ENCODE measurements at places on chromosomes 4 and X.

DNA sequence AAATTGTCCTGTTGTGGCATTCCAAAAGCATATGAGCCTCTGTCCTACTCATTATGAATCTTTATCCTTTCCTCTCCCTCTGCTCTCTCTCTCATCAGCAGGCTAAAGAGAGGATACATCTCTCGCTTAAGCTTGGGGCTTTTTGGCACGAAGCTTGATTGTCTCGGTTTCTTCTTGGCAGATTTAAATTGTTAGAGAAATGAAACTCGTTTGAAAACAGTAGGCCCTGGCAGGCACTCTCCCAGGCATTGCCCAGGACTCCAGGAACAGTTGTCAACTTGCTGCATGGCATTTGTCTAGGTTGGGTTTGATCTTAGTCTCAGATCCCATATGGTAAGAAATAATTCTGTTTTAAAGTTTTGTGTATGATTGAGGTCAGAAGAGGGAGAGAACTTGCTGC, 35.5 kb downstream of the NAA11 start:
- H3K36me3 ChIP-seq, result no peaks in the 10 kb centered on the region
- H3K4me3 ChIP-seq, result no peak overlapping the region
- no peaks in the 10 kb centered on the region for H3K27me3 ChIP-seq
- H3K4me1 ChIP-seq, result no peaks in the 10 kb centered on the region

GRCh38 chr4:89586318-89586717, 250.6 kb downstream of the SNCA start:
- no peak for DNase-seq
- no peaks in the 10 kb centered on the region for H3K36me3 ChIP-seq
- no peak overlapping the region for H3K27ac ChIP-seq
- H3K27me3 ChIP-seq, result no peaks in the 10 kb centered on the region
- H3K4me3 ChIP-seq, result no peak overlapping the region

DNA sequence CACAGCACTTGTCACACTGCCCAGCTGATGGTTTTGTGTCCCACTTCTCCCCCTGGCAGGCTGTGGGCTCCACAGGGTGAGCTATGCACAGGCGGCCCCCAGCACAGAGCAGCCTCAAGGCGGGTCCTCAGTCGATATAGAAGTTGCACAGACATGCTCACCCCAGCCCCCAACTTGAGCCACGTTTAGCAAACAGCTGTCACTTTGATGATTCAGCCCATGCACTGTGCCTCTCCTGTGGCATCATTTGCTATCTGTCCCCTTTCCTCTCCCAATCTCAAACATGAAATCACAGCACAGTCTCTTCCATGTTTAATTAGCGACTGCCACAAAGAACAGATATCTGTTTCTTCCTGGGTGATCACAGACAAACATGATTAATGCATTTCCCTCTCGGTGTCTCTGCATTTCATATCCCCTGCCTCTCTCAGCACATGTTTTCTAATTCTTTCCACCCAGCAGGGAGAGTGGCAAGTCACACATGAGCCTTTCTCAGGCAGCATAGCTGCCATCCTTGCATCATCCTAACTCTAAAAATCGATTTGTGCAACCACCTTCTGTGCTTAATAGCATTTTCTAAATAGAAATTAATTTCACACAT, 204.9 kb downstream of the EVC2 start:
- no peak overlapping the region for H3K4me3 ChIP-seq
- H3K36me3 ChIP-seq, result no peaks in the 10 kb centered on the region

DNA sequence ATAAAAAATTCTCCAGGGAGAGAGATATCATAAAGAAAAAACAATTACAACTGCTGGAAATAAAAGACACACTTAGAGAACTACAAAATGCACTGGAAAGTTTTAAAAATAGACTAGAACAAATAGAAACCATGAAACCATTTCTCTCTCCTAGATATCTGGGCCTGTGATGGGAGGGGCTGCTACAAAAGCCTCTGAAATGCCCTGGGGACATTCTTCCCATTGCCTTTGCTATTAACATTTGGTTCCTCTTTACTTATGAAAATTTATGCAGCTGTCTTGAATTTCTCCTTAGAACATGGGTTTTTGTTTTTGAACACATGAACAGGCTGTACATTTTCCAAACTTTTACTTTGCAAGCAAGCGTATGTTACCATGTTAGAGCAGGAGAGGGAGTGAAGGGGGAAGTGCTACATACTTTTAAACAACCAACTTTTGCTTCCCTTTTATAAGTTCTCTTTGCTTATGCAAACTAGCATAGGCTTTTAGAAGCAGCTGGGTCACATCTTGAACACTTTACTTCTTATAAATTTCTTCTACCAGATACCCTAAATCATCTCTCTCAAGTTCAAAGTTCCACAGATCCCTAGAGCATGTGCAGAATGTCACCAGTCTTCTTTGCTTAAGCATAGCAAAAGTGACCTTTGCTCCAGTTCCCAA, 47.9 kb upstream of the PACRGL start:
- no peaks in the 10 kb centered on the region for H3K4me1 ChIP-seq
- no peak overlapping the region for H3K4me3 ChIP-seq
- H3K27me3 ChIP-seq, result no peaks in the 10 kb centered on the region
- no peak overlapping the region for H3K27ac ChIP-seq
- no peaks in the 10 kb centered on the region for H3K36me3 ChIP-seq

DNA sequence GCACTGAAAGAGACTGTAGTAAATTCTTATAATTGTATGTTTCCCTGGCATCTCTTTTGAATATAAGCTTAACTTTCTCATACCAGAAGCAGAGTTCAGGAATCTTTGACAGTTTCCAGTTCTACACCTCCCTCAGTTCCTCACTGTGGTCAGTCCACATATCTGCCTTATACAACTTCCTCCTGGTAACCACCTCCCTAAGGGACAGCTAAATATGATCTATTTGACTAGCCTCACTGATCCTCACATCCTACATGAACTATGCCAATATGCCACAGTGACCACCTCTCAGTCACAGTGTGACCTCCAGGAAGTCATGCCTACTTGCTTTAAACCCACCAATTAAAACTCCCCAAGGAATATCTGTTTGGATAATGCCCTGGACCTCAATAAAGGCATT, 51.6 kb upstream of the HDAC8 start:
- H3K27me3 ChIP-seq, result no peaks in the 10 kb centered on the region
- peaks cover 36% of the 10 kb centered on the region for H3K4me1 ChIP-seq
- no peak for DNase-seq
- H3K36me3 ChIP-seq, result peaks cover 6% of the 10 kb centered on the region
- no peak overlapping the region for H3K4me3 ChIP-seq

DNA sequence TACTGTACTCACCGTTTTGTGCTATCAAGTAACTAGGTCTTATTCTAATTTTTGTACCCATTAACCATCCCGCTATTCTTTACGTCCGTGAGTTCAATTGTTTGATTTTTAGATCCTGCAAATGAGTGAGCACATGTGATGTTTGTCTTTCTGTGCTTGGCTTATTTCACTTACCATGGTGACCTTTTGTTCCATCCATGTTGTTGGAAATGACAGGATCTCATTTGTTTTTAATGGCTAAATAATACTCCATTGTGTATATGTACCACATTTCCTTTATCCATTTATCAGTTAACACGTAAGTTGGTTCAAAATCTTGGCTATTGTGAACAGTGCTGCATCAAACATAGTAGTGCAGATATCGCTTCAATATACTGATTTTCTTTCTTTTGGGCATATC, 48.3 kb downstream of the USP9X start:
- peaks cover 47% of the 10 kb centered on the region for H3K36me3 ChIP-seq
- no peaks in the 10 kb centered on the region for H3K27me3 ChIP-seq
- no peak overlapping the region for H3K4me3 ChIP-seq
- H3K27ac ChIP-seq, result no peak overlapping the region
- DNase-seq, result no peak

GRCh38 chr4:140757232-140757630, 1.0 kb upstream of the TBC1D9 start:
- no peak for DNase-seq
- peaks cover 14% of the 10 kb centered on the region for H3K4me1 ChIP-seq
- H3K36me3 ChIP-seq, result peaks cover 21% of the 10 kb centered on the region

- H3K4me1 ChIP-seq, result peaks cover 12% of the 10 kb centered on the region
- H3K4me3 ChIP-seq, result no peak overlapping the region
- DNase-seq, result no peak
- H3K27me3 ChIP-seq, result no peaks in the 10 kb centered on the region
- H3K36me3 ChIP-seq, result no peaks in the 10 kb centered on the region
Observed at GRCh38 chr4:89755220-89755619, 81.7 kb downstream of the SNCA start.

DNA sequence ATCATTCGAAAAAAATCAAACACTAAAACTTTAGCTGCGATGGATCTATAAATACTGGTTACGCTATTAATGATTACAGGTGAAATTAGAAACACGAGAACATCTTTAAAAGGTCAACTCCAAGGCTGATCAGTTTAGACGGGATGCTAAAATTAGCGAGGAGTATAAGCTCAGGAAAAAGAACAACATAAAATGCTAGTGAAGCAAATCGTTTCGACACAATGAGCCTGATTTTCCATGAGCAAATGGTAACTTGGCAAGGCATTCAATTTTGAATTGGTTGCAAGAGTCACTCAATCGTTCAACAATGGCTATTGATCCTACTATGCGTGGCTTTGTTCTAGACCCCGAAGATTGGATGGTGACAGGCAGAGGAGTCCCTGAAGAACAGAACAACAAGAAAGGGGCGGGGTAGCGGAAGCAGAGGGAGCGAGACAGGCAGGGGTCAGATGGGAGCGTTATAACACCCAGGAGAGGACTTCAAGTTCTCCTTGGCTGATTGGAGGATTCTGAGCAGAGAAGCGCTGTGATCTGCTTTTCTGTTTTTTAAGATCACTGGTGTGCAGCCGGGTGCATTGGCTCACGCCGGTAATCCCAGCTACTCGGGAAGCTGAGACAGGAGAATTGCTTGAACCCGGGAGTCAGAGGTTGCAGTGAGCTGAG, 146.5 kb downstream of the RBM47 start:
- H3K36me3 ChIP-seq, result peaks cover 17% of the 10 kb centered on the region
- H3K27ac ChIP-seq, result no peak overlapping the region
- H3K4me1 ChIP-seq, result peaks cover 28% of the 10 kb centered on the region
- DNase-seq, result no peak
- no peaks in the 10 kb centered on the region for H3K27me3 ChIP-seq

DNA sequence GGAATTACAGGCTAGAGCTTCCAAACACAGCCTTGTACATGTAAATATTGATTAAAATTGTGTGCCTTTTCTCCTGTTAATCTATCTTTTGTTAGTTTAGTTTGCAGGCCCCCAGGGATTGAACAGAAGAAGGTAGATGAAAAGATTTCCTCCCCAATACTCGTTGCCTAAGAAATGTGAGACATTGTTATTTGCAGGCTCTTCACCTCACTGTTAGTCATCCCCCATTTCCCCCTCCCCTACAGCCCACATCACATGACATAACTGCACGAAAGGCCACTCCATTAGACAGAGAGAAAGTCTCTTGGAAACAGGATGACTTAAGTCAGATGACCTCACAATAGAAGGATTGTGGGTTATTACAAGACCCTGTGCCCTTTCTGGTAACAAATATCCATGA, 13.3 kb upstream of the MID1 start:
- peaks cover 11% of the 10 kb centered on the region for H3K36me3 ChIP-seq
- DNase-seq, result peak; percentile 74
- peak overlapping the region; percentile 97 for H3K27ac ChIP-seq

- no peaks in the 10 kb centered on the region for H3K27me3 ChIP-seq
- peak; percentile 50 for DNase-seq
- peaks cover 9% of the 10 kb centered on the region for H3K4me1 ChIP-seq
- peaks cover 32% of the 10 kb centered on the region for H3K36me3 ChIP-seq
- peak overlapping the region; percentile 87 for H3K4me3 ChIP-seq
Observed at GRCh38 chr4:173371292-173372192, 788 bp downstream of the SAP30 start.

- peak overlapping the region; percentile 99 for H3K27ac ChIP-seq
- peaks cover 6% of the 10 kb centered on the region for H3K36me3 ChIP-seq
Observed at GRCh38 chrX:114985967-114986592, 31.3 kb downstream of the IL13RA2 start.

- DNase-seq, result no peak
- H3K27ac ChIP-seq, result no peak overlapping the region
- no peaks in the 10 kb centered on the region for H3K27me3 ChIP-seq
- no peaks in the 10 kb centered on the region for H3K36me3 ChIP-seq
- H3K4me3 ChIP-seq, result no peak overlapping the region
Observed at GRCh38 chr4:63795301-63795700, 613.9 kb downstream of the TECRL start.

GRCh38 chrX:97842468-97843199, 958.9 kb downstream of the RPA4 start:
- H3K27ac ChIP-seq, result no peak overlapping the region
- H3K4me1 ChIP-seq, result no peaks in the 10 kb centered on the region
- peaks cover 8% of the 10 kb centered on the region for H3K27me3 ChIP-seq
- no peak for DNase-seq
- no peaks in the 10 kb centered on the region for H3K36me3 ChIP-seq

DNA sequence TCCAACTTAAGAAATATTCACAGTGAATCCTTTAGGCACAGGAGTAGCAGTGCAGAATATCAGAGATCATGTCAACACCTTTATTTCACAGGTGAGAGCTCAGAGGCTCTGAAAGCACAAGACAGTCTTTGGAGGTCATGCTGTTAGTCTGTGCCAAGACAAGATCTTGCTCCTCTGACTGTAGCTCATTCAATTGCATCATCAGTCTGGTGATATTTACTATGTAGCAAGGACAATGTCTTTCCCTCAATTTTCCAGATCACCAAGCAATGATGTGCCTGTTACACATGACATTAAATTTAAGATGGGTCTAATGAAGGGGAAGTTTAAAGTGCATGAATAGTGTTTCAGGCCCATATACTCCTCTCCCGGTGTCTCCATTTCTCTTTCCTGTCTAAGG, 277.5 kb downstream of the IL15 start:
- no peaks in the 10 kb centered on the region for H3K27me3 ChIP-seq
- no peak overlapping the region for H3K27ac ChIP-seq
- no peaks in the 10 kb centered on the region for H3K36me3 ChIP-seq

DNA sequence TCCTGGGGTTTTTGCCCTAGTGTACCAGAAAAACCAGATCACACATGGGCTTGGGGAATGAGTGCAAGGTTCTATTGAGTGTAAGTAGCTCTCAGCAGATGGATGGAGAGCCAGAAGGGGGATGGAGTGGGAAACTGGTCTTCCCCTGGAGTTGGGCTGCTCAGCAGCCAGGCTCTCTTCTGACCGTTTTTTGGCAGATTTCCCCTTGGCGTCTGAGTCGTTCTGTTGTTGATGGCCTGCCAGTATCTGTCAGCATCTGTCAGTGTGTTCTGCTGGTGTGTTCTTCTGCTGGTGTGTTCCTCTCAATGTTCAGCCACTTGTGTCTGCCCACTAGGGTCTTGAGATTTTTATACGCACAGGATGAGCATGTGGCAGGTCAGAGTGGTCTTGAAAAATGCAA, 633.9 kb upstream of the CPEB2 start:
- H3K36me3 ChIP-seq, result no peaks in the 10 kb centered on the region
- H3K4me1 ChIP-seq, result no peaks in the 10 kb centered on the region
- DNase-seq, result no peak
- H3K27me3 ChIP-seq, result no peaks in the 10 kb centered on the region

GRCh38 chr4:14918336-14918735, 83.9 kb upstream of the CPEB2 start:
- no peak overlapping the region for H3K4me3 ChIP-seq
- no peaks in the 10 kb centered on the region for H3K36me3 ChIP-seq
- no peak overlapping the region for H3K27ac ChIP-seq
- H3K27me3 ChIP-seq, result no peaks in the 10 kb centered on the region
- H3K4me1 ChIP-seq, result peaks cover 23% of the 10 kb centered on the region

All from Calu3 (cell line).